ENCODE measurements at places on chromosomes 12 and 14.

DNA sequence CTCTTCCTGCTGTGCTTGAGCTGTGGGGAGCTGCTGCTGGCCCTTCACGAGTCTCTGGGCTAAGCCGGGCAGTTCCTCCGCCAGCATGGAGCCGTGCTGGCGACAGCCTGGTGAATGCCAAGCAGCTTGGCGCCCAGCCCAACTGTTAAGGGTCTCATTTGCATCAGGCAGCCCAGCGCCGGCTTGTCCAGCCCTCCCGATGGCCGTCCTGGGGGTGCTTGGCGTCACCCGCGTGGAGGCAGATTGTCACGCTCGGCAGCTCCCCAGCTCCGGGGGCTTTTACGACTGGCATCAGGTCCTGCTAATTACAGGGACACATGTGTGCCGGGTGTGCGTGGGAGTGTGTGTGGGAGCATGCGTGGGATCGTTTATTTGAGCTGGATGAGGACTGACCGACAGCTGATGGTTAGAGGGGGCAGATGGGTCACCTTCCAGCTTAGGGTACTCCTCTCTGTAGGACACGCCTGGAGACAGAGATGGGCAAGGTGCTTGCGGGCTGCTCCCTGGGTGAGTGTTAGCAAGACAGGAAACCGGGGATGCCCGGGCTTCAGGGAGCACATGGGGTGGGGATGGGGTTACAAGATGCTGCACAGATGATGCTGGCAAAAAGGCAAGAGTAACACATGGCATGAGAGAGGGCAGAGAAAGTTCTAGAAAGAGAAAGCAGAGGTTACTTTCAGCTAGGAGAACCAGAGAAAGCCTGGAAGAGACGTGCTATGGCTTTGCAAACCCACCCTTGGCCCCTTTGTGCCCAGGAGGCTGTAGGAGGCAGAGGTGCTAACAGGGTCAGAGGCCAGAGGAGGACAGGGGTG lies 64.1 kb downstream of the KIF26A start:
- DNase-seq, result peak; percentile 95

DNA sequence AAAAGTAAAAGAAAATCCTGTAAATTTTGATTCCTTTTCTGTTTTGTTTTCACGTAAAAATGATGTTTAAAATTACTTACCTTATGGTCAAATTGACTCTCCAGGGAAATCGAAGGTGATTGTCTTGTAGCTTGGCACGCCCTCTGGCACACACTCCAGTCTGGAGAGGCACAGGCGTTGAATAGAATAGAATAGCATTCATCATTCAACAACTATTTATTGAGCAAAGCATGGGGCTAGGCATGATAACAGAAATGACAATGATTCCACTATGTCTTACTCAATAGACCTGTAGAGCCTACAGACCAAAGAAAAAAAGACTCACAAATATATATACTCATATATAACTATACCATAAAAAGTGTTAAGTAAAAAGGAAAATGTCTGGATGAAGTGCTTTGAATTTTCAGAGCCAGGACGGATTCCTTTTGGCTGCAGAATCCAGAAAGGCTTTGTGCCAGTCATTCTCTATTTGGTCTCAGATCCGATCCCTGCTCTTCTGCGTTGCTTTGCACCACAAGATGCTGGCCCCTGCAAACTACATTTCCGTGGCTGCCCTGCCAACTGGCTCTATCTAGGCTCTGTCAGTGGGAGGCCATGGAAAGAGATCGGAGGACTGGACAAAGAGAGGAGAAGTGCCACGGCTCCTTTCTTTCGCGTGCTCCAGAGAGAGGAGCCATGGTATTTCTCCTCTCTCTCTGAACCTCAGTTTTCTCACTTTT lies 231.8 kb downstream of the CRADD start:
- DNase-seq, result peak; percentile 12

GRCh38 chr12:57896434-57897201 lies 44.7 kb upstream of the ATP23 start:
- DNase-seq, result peak; percentile 46

- no peak for DNase-seq
Observed at GRCh38 chr12:106211973-106212372, 35.8 kb downstream of the CKAP4 start.

DNA sequence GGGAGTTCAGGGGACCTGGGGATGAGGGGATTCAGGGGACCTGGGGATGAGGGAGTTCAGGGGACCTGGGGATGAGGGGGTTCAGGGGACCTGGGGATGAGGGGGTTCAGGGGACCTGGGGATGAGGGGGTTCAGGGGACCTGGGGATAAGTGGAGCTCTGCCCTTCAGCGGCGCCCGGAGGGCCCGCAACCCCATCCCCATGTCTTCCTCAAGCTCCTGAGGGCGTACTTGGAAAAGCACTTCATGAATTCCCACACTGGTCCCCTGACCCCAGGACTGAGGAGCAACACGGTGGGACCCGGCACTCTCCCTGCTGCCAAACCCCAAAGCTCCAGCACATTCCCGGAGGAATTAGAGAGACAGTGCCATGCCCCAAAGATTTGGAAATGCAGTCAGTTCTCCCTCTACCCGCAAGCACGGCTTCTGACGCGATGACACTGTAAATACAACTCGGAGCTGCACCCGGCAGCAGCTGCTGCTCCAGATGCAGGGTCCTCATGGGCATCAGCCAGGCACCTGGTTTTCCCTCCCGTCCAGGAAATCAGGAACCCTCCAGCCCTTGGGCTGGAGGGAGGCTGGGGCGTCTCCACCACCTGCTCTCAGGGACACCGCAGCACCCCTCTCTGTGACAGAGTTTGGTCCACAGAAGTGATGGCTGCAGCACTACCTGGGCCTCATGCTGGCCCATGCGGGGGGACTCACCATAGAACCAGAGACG lies 32.8 kb upstream of the C14orf180 start:
- DNase-seq, result no peak

- no peak for DNase-seq
Observed at GRCh38 chr12:15274561-15274967, 47.7 kb upstream of the PTPRO start.

DNA sequence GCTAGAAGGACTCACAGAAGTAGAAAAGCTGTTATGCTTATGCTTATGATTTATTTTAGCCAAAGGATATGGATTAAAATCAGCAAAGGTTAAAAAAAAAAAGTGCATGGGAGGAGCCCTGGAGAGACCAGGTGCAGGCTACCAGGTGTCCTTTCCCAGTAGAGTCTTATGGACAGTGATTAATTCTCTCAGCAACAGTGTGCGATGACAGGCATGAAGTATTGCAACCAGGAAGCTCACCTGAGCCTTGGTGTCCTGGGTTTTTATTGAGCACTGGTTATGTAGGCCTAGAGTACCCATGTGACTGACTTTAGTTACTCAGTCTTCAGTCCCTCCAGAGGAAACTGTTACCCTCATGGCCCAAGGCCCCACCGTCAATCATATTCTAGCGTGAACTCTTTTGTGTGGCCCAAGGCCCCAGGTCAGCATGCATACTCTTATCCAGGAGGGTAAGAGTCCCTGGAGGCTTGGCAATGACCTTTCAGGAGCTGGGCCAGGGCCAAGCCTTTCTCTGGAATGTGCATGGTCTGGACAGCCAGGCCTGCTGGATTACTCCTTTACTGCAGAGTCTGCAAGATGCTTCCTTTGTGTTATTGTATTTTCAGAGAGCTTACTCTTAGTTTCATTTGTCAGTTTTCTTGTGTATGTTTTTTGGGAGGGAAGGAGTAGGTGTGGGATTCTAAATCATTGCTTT lies 69.6 kb upstream of the RD3L start:
- no peak for DNase-seq

DNA sequence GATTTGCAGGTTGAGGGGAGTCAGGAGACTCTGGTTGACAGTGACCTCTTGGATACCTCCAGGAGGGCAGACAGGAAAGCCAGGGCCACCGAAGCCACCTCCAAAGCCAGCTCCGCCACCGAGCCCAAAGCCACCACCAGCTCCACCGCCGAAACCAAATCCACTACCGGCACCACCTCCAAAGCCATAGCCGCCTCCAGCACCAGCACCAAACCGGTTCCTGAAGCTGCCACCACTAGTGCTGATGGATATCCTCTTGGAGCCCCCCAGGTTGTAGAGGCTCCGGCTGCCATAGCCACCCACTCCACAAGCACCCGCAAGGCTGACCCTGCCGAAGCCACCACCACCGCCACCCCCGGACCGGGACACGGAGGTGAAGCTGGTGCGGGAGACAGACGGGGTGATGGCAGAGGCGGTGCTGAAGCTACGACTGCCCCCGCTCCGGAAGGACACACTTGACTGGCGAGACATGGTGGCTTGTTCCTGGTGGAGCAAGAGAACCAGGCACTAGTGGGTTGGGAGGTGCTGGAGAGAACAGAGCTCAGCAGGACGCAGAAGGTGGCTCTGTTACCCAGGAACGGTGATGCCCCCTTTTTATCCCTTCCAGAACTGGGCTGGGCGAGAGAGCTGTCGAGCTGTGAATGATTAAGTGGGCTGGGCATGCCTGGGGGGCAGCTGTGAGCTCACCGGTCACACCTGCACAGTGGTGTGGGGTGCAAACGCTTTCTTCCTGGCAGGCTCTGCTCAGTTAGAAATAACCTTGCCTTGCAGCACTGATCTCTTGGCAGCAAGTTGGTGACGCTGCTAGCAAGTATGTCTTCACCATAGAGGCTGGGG lies at the start of gene KRT5:
Gene KRT5, minus strand, starts transcription at position 569 of the 837 bp plus-strand sequence. Its CDS starts 98 bp downstream, at position 471.
- no peak for DNase-seq

DNA sequence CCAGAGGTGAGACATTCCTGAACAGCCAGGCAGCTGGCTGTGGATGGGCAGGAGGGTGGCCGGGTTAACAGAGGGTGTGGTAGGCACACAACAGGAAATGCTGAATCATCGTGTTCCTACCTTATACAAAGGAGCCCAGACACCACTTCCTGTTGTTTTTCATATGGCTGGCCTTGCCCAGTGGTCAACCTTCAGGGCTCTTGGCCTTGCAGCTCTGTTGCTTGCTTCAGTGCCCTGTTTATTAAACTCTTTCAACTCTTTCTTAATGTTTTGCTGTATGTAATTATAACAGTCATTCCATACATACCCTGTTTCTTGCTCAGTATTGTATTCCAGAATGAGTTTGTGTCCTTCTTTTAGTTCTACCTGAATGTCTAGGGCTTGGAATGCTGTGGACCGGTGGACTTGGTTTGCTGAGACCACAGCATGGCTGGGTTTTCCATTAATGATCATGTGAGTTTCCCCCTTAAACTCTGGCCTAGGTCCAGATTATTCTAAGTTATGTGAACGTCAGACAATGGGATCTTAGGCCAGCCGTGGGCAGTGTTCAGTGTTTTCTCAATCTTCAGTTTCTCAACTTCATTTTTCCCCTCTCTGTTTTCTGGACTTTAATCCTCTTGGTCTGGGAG lies 11.9 kb downstream of the CFAP54 start:
- DNase-seq, result no peak

- DNase-seq, result no peak
Observed at GRCh38 chr14:94122438-94122837, 7.0 kb downstream of the IFI27L2 start.

- DNase-seq, result peak; percentile 90
Observed at GRCh38 chr12:108691998-108692808, 39.1 kb downstream of the CORO1C start.

DNA sequence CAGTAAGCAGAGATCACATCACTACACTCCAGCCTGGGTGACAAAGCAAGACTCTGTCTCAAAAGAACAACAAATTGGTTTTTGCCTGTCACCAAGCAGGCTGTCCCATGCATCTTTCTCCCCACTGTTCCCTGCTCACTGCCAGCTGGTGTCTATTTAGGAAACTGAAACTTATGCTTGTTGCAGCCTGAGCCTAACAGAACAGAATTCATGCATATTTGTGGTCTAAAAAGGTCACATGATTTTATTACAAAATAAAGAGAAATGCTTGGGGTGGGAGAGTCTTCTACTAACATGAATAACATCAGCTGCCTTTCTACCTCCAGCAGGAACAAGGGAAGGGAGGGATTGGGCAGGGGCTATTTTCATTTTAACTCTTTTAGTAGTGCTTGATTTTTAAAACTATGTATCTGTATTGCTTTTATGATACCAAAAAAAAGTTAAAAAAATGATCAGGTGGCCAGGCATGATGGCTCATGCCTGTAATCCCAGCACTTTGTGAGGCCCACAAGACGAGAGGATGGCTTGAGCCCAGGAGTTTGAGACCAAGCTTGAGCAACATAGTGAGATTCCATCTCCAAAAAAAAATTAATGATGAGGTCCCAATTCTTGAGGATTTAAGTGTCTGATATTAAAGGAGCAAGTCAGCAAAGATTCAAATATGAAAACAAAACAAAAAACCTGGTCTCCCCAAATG lies 923 bp downstream of the STAT2 start:
- no peak for DNase-seq

DNA sequence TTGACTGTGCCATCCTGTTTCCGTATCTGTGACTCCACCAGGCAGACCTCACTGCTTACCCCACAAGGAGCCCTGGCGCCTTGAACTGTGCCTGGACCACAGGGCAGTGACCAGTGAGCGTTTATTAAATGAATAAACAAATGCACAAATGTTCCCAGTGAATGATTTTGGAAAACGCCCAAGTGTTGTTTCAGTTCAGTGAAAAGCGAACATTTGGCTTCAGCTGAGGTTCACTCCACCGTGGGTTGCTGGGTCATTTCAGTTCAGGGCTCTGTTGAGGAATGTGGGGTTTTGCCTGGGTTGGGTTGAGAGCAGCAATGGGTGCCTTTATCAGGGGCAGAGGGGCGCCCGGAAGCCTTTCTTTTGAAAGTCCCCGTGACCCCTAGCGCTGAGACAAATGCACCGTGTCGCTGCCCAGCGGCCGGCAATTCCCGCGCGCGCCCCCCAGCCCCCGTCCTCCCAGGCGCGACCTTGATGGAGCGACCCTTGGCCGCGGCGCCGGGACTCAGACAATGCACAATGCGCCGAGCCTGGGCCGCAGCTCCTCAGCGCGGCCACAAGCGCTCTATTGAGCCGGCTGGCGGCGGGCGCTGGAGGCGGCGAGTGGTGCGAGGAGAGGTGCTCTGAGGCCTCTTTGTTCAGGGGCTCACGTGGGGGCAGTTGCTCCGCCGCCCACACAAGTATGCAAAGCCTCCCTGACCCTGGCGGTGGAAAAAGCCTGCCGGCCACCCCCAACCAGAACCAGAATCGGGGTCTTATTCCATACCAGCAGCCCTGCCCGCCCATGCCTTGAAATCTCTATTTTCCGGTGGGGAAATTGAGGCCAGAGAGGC lies 40.5 kb upstream of the CLMN start:
- no peak for DNase-seq

DNA sequence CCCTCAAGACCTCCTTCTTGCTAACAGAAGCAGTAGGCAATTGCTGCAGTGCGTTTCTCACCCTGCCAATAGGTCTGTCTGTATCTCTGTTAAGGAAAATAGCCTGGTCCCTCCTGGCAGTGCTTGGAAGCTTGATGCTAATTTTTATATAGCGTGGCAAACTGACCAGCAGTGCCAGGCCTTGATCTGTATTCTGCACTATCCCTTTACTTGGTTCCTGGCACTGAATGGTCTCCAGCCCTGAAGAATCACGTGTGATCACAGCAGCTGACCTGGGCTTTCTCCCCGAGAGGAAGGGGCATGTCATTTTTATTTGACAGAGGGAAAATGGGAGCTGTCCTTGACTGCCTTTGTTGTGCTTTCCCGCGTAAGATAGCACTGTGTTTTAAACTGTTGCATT lies 48.7 kb upstream of the TRAF3 start:
- no peak for DNase-seq

All from NCI-H1092 (cell line).